ENCODE measurements at places on chromosomes 2 and 18.

- DNase-seq = no peak
Measured at GRCh38 chr2:23419171-23420090, 34.5 kb downstream of the KLHL29 start.

GRCh38 chr2:133788386-133788785 lies 220.1 kb upstream of the NCKAP5 start:
- DNase-seq = no peak

- no peak for DNase-seq
Measured at GRCh38 chr2:144521686-144522085, 1.8 kb upstream of the ZEB2 start.

DNA sequence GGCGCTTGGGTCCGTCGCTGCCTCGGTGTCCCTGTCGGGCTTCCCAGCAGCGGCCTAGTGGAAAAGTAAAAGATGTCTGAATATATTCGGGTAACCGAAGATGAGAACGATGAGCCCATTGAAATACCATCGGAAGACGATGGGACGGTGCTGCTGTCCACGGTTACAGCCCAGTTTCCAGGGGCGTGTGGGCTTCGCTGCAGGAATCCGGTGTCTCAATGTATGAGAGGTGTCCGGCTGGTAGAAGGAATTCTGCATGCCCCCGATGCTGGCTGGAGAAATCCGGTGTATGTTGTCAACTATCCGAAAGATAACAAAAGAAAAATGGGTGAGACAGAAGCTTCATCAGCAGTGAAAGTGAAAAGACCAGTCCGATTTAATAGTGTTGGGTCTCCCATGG lies 8.0 kb downstream of the HES6 start:
- no peak for DNase-seq

- DNase-seq = no peak
Measured at GRCh38 chr2:109455731-109456691, 157.8 kb downstream of the SEPTIN10 start.

- DNase-seq = no peak
Measured at GRCh38 chr2:241570961-241571581, 12.5 kb downstream of the BOK start.

GRCh38 chr2:43455296-43455695 lies 140.5 kb downstream of the THADA start:
- no peak for DNase-seq

- no peak for DNase-seq
Measured at GRCh38 chr2:181526014-181526413, 68.8 kb downstream of the ITGA4 start.

DNA sequence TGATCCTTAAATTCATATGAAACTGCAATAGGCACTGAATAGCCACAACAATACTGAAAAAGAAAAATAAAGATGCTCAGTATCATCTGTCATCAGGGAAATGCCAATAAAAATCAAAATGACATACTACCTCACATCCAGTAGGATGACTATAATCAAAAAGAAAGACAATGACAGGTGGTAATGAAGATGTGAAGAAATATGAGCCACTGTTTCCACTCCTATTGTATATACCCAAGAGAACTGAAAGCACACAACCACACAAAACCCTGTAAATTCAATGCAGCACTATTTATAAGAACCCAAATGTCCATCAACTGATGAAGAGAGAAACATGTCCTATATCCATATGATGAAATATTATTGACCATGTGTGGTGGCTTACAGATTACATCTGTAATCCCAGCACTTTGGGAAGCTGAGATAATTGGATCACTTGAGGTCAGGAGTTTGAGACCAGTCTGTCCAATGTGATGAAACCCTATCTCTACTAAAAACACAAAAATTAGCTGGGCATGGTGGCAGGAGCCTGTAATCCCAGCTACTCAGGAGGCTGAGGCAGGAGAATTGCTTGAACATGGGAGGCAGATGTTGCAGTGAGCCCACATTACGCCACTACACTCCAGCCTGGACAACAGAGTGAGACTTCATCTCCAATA lies 39.9 kb downstream of the MAP3K2 start:
- no peak for DNase-seq

DNA sequence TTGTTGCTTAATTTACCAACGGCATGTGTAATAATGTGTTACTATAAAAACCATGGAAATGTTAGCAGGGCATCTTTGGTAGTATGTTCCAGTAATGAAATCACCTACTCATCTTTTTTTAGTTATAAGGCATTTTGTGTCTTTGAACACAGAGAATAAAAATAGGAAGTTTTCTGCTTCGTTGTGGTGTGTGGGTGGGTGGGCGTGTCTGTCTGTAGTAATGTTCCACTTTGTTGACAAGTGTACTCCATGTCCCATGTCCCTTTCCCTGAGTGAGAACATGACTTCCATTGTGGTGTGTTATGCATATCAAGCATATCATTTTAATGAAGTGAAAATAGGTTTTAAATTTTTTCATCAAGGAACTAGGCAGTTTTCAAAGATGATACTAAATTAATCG lies 149.3 kb downstream of the VWC2L start:
- DNase-seq = no peak

- no peak for DNase-seq
Measured at GRCh38 chr2:122805346-122805745, 1049.9 kb downstream of the TSN start.

Measured in mucosa of gallbladder (tissue), 1 donor.